ENCODE measurements at places on chromosomes 6 and 20. TPM values are rescaled to one million over a fixed set of nuclear protein-coding genes. Genes with fewer than 3 reads are reported as not detected.
A peak's percentile ranks its signal among the peaks of the same experiment; 100 is the strongest.

- DNase-seq, result no peak
These were observed 650.0 kb downstream of the KIF16B start for GRCh38 chr20:15923030-15923776.

DNA sequence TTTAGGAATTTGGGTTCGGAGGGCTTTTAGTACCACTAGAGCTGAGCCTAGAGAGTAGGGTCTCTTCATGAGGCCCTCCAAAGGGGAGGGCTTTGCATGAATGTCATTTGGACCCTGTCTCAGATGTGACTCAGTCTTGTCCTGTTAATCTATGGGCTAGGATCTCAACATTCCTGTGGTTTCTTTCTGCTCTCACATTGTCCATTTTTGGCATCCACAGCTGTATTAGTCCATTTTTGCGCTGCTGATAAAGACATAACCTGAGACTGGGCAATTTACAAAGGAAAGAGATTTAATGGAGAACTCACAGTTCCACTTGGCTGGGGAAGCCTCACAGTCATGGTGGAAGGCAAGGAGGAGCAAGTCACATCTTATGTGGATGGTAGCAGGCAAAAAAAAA lies 61.0 kb downstream of the CRYBG1 start:
- no peak for DNase-seq

DNA sequence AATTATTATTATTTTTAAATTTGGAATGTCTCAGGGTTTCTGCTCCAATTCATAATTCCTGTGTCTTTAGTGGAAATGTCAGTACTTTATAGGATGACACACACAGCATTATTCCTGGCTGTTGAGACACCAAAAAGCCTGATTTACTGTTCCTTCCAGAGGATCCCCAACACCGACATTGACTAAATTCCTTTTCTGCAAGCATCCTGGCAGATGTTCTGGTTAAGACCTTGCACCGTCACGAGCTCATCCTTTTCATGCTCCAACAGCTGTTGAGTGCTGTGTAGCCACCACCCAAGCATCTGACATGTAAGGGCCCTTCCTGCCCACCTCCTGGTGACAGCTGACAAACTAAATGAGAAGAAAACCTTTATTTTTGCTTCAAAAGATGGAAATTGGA lies 284.3 kb upstream of the SULF2 start:
- DNase-seq, result no peak

GRCh38 chr6:84043555-84043954 lies 10.0 kb downstream of the MRAP2 start:
- no peak for DNase-seq

GRCh38 chr20:38730989-38731737 lies 6.9 kb downstream of the SLC32A1 start:
- DNase-seq, result peak; percentile 74

GRCh38 chr6:35370124-35370741 lies 27.9 kb downstream of the PPARD start:
- no peak for DNase-seq

Gene VGLL2
- not detected for total RNA-seq

Gene OARD1
- 30.1 TPM for total RNA-seq

DNA sequence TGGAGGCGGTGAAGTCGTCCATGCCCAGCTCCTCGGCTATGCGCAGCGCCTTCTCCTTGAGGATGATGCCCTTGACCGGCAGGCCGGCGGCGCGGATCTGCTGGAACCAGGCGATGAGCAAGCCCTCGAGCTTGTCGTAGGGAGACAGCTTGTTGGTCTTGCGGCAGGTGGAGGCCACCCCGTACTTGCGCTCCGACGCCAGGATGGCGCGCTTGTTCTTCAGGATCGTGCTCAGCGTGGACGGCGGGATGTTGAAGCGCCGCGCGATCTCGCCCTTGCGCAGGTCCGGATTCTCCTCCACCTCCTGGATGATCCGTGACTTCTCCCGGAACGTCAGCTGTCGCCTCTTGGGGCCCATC lies 435 bp downstream of the CENPB start:
- peak; percentile 57 for DNase-seq

- no peak for DNase-seq
These were observed 6.3 kb downstream of the DSTN start for GRCh38 chr20:17576215-17576614.

DNA sequence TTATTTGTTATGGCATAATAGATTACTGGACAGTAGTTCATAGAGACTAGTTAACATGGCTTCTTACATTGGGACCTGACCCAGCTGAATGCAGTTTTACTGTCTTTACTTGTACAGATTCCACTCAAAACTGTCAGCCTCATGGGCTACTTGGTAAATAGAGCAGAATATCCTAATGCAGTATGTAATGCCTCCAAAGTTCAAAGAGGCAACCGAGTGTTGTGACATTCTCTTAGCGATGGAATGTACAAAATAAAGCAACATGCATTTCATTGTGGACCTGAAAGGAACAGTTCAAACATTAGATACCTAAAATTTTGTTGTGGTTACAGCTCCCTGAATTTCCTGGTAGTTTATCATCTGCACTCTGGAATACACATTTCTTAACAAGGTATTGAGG lies 29.1 kb upstream of the RGS17 start:
- no peak for DNase-seq

GRCh38 chr6:146884728-146885127 lies 286.0 kb downstream of the ADGB start:
- no peak for DNase-seq

- no peak for DNase-seq
These were observed 11.4 kb downstream of the ID4 start for GRCh38 chr6:19848465-19849029.

DNA sequence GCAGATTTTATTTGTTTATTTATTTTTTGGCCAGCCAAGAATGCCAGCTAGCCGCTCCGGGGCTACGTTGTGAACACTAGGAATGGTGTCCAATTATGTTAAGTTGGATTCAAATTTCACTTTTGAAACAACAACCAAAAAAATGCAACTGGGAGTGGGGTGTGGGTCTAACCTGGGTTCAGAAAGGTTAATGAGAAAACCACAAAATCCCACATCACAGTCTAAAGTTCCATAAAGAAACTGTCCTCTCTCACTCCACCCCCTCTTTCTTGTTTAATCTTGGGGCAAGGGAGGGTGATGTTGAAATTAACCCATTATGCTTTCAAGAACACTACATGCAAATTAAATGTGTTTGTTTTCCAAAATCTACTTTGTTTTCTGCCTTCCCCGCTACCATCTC lies 77.2 kb downstream of the LINC00237 start:
- no peak for DNase-seq

DNA sequence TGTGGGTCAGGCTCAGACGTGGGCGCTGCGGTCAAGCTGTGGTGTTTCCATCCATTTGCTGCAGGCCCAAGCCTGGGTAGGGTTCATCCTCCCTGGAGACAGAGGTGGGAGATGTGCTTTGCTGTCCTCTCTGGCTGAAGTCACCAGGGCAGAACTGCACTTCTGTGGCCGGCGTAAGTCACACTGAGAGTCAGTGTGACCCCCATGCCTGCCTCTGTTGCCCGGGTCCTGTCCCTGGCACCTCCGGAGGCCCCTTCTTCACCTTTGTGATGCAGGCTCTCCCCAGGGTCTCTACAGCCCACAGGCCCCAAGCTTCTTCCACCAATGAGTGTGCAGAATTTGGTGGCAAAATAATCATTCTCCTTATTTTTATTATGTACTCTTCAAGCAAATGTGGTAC lies 53.8 kb upstream of the DACT2 start:
- peak; percentile 21 for DNase-seq

DNA sequence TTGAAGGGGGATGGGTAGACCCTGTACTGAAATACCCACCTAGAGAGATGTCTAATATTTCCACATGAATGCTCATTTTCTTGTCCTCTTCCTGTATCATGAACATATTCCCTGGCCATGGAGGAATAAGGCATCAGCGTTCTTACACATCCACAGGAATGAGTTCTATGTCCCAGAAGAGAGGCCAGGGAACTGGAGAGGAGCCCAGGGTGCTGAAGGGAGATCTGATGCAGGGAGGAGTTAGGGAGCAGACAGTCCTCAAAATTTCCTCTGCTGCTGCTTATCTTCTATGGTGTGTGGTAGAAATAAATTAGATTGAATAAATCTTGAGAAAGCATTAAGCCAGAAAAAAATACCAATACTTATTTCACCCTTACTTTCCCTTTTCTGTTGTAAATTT lies 295.0 kb downstream of the KCNQ5 start:
- no peak for DNase-seq

DNA sequence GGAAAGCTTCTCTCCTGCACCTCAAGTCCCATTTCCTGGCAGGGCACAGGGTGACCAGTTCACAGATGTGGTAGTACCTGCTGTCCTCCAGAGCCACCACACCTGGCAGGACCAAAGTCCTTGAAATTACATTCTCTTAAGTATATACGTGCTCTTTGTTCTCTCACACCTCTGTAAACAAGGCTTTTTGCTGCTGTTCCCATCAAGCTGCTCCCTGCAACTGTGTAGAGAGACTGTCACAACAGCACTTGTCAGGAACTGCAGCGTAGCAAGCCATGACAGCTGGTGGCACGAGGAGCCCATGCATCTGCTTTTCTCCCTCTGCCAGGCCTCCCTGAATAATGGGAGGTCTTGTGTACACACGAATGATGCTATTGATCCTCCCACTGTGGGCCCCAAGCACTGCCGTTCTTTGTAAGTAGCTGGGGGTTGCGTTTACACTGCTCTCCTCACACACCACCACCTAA lies 431.8 kb downstream of the CD83 start:
- peak; percentile 64 for DNase-seq

GRCh38 chr6:165692106-165692653 lies 29.1 kb upstream of the PDE10A start:
- no peak for DNase-seq

Gene SLC2A10
- 29.1 TPM for total RNA-seq

DNA sequence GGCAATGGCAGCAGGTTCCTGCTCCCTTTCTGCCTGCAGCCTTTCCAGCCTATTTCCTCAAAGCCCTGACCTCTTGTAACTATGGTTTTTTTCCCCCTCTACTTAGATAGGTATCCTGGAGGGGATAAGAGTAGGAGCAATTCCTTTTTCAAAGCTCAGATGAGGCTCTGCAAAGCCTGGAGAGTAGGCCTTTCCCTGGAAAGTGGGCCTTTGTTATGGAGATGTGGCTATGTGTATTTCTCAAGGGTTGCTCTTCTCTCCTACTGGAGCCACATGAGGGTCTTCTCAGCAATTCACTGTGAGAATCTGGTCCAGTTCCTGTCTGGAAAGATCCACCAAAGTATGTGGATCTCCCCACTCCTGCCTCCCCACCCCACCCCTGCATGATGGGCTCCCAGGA lies 96.0 kb downstream of the DTD1 start:
- DNase-seq, result no peak

Gene PPP1R3G
- 1.6 TPM for total RNA-seq

Gene ADAT2
- total RNA-seq, result 6.7 TPM

Gene PRPH2
- total RNA-seq, result 0.40 TPM

DNA sequence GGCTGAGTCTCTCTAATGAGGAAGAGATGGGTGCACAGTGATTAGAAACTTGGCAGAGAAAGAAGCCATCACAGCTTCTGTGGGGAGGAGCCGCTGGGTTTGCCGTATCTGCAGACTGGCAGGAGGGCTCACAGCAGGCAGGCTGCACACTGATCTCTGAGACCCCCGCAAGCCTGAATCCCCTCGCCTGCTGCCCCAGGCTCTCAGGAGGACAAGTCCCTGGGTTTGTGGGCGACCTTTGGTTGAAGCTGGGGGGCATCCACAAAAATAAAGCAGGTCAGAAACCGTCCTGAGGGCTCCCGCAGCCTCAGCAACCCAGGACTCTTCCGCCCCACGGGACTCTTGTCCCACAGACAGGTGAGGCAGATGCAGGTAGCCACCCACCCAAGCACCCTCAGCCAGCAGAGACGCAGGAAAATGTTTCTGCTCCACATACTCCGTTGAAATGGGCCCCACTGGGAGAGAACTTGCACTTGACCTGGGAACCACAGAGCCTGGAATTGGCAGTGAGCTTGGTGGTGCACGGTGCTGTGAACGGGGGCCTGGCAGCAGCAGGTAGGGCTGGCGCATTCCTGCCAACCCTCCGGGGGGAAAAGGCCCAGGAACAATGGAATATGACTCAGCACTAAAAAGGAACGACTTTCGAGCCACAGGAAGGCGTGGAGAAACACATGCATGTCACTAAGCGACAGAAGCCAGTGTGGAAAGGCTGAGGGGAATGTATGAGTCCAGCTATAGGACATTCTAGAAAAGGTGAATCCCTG lies 89.9 kb downstream of the YTHDF1 start:
- DNase-seq, result peak; percentile 10

- peak; percentile 64 for DNase-seq
These were observed 35.9 kb downstream of the RIPOR3 start for GRCh38 chr20:50655311-50655880.

DNA sequence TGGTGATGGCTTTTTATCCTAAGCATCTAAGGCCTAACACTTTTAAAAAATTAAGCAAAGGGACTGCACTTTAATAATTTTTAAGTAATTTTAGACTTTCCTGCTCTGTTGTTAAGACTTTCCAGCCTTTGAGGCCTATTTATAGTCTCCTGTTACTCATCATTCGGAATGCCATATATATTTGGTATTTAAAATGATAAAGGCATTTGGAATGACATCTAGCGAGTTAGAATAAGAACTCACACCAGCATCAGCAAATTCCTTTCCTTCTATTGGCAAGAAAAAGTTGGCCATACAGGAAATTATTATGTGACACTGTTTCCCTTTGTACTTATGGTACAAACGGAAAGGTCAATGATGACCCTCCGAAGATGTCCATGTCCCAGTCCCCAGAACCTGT lies 88.1 kb upstream of the STMND1 start:
- no peak for DNase-seq

Gene THBS2
- total RNA-seq, result 13.6 TPM
